Stimulated activated naive B cell treated with anti-CD40 and anti-IgM and Interleukin-4, amounts not matched to agents 10 μg/mL and 1 μg/mL and 100 μg/mL, for 72 hours (primary cell): ENCODE measurements at places on chromosomes 12 and 14.

- no peak for DNase-seq
Measured at GRCh38 chr14:101418601-101419000, 142.7 kb upstream of the DIO3 start.

- DNase-seq = no peak
Measured at GRCh38 chr12:108147279-108147678, 18.2 kb downstream of the WSCD2 start.

DNA sequence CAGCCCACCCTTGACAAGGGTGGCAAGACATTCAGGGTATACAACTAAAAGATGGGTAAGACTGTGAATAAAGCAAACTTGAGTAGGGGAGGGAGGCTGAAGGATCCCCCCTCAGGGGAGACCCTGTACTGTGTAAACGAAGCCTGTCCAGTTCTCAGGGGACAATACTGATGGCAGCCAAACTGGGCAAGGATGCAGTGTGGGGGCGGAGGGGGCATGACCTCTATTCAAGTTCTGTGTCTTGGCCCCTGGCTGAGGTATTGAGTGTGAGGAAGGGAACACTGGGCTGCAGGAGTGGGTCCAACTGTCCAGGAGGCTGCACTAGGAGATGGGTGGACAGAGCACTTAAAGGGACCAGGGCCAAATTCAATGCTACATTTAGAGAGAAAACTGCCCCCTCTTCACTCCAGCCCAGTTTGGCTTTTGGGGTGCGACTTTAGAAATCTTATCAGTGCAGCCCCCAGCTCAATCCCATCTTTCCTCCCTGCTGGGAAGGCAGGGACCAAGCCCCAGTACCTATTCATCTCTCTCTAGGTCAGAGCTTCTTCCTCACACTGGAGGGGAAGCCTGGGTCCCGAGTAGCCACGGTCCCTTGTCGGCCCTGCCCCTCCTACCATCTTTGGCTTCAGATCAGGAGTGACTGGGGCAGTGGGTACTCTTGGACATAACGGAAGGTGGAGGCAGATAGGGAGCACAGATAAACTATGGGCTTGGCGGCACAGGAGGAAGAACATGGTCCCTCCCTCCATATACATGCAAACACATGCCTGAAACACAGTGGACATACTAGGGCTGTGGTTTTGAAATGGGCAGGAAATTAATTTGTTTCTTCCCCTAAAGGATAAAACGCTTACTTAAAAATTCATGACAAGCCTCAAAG lies 11.8 kb downstream of the SLC39A5 start:
- no peak for DNase-seq

GRCh38 chr12:20426191-20426590 lies 57.9 kb downstream of the PDE3A start:
- no peak for DNase-seq

GRCh38 chr12:31796270-31796951 lies 67.6 kb upstream of the AMN1 start:
- DNase-seq = no peak

DNA sequence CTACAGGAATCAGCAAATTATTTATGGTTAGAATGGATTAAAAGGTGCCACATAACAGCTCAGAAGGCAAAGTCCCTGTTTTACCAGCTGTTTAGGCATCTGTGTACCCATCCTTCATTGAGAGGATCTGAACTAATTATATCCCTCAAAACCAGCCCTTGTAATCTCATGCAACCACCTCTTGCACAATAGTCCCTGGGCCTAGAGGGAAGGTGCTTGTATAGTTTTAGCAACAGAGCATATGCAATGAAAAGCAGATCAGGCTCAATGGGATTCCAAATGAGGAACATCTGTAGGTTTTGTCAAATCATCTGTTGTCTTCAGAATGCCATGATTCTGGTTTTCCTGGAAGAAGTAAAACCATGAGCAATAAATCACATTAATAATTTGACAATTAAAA lies 26.0 kb upstream of the GLIPR1L2 start:
- no peak for DNase-seq

DNA sequence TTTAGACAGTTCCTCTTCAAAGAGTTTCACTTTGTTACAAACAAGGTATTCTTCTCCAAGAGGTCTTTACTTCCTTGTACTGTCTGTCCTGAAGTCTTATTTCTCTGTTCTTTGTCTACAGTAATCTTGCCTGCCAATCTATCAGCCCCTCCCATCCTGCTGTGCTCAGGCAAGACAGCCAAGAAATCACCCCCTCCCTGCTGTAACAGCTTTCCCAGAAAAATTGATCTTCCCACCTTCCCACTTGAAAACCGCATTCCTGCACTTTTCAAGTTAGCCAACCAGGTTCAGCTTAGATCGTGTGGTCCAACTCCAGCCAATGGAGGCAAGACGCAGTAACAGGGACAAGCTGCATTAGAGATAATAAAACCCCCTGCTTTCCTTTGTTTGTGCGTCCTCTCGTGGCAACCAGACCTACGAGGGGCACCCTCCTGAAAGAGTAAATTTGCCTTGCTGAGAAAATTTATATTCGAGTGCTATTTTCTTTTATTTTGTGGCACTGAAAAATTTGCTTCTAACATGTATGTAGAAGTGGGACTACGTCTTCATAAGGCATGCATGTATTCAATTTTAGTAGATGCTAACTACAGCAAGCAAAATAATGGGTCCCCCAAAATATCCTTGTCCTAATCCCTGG lies 46.5 kb upstream of the ESR2 start:
- DNase-seq = no peak

DNA sequence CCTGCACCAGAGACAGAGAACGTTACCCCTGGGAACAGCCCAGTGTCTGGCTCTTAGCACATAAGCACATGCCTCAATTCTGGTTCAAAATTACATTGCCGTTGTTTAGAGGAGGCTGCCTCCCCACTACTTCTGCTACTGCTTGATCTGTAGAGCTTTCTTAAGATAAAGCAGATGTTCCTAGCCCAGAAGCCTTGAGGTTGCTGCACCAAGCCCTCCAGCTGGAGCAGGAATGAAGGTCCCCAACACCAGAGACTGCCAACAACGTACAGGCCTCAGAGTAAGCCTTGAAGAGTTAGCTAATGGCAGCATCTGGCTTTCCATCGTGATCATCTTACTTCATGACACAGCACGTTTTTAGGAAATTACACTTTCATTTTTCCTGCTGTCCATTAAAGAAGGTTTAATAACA lies 34.7 kb upstream of the AMIGO2 start:
- DNase-seq = no peak

DNA sequence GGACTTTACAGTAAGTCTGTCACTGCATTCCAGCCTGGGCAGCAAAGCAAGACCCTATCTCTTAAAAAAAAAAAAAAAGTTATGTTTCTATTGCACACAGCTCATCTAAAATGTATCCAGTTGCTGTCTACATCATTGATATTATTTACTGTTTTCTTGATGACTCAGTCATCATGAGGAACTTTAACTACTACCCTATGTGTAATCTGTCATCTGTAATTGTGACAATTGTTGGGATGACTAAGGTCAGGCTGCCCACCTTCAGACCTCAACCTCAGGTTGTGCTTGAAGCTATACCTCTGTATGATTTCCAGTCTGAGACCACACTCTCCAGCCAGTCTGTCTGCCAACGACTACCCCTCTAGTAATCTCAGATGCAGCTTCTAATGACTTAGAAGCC lies 15.3 kb downstream of the PPP1R13B start:
- no peak for DNase-seq

DNA sequence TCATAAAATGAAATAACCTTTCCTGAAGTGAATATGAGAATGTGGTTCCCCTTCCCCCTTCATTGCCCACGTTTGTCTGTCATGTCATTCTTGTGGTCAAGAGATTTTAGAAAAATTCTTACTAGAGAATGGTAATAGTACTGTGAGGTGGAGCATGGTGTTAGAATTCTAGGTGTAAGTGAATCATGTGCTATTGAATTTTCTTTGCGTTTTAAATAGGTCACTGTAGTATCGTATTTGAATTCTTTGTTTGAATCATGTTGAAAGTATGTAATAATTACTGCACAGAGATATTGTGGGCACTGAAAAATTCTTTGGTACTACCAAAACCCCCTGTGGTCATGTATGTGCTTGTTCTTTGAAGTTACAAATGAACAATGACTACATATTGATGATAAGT lies 49.9 kb downstream of the FUT8 start:
- peak; percentile 26 for DNase-seq

DNA sequence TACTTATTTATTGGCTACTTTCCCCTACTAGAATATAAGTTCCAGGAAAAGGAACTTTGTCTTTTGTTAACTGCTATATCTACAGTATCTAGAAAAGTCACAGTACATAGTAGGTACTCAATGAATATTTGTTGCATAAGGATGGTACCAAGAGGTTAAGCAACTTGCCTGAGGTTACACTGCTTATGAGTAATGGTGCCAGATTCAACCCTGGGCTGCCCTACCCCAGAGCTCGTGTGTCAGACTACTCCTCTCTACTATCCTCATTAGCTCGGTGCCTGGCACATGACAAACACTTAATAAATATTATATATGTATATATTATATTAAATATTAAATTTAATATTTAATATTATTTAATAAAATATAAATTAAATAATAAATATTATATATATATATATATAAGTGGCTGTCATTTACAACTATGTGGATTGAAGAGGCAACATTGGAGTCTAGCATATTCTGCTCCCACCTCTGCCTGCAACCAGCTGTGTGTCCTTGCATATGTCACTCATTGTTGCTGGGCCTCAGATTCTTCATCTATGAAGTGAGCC lies 25.4 kb downstream of the UTP20 start:
- no peak for DNase-seq

- DNase-seq = no peak
Measured at GRCh38 chr14:42628602-42629001, 1021.9 kb downstream of the LRFN5 start.

GRCh38 chr14:65438266-65438933 lies 25.9 kb downstream of the FUT8 start:
- no peak for DNase-seq

DNA sequence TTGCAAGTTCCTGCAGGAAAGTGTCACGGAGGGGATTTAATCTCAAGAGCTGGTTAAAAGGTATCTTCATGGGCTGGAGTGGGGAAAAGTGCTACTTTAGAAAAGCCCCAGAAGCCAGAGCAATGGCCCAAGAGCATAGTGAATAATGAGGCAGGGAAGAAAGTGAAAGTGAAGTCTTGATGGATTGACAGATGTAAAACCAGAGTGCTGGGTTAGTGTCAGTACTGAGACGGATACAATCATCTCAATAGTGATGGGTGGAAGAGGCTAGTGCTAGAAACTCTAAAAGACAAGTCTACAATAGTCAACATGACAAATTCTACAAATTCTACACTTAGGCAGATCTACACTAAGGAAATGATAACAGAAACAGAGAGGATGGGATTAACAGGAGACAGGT lies 68.1 kb downstream of the CIT start:
- DNase-seq = no peak

- no peak for DNase-seq
Measured at GRCh38 chr12:42090899-42091298, 53.8 kb downstream of the GXYLT1 start.

DNA sequence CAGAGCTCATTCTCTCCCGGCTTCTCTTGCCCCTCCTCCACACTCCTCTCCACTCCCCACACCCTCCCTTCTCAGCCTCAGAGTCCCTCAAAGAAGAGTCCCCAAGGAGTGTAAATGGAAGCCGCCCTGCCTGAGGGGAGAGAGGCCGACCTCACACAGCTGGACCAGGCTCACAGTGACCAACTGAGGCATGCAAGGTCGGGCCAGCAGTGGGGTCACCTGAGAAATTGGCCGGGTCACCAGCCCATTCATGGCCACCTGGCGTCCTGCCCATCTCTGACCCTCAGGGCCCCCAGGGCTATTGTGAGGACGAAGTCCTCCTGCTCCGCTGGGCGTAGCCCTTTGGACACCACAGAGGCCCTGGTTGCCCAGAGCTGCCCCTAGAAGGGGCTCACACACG lies 49.5 kb upstream of the NUAK1 start:
- no peak for DNase-seq

DNA sequence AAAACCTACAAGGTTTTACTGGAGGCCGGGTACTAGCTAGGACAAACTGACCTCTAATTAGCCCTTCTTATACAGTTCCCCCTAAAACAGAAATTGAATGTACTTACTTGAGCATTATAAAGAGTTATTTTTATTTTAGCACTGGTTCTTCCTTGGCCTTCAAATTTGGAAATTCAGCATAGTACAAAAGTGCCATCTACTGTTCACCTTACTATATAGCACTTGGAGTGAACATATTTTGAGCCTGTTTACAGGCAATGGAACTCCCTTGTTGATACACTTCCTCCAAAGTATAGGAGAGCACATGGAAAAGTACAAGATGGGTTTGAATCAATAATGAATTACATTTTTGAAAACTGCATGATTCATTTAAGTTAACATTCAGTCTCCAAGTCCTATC lies 3.9 kb upstream of the POC1B start:
- DNase-seq = no peak

- no peak for DNase-seq
Measured at GRCh38 chr14:72902801-72903530, 9.1 kb upstream of the DPF3 start.

GRCh38 chr14:105056303-105056831 lies 8.9 kb downstream of the GPR132 start:
- DNase-seq = no peak

GRCh38 chr12:91663310-91663709 lies 480.7 kb upstream of the DCN start:
- no peak for DNase-seq

- DNase-seq = no peak
Measured at GRCh38 chr12:13128291-13128965, 25.0 kb upstream of the GSG1 start.

GRCh38 chr12:50971946-50972345 lies 19.6 kb downstream of the HIGD1C start:
- no peak for DNase-seq

DNA sequence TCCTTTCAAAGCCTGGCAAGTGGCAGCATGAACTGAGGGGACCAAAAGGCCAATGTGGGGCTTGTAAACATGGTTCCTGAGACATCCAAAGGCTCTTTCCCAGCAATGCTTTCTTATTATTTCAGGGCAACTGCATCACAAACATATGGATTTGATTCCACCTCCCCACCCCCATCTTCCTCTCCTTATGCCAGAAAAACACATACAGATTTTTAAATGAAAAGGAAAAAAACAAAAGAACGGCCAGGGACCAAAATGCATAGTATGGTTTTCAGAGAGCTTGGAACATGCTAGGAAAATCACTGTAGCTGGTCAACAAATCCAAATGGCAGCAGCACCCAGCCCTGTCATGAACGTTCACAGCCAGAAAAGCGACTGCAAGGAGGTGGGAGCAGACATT lies 167.6 kb downstream of the ANO2 start:
- no peak for DNase-seq
